Activated T-cell treated with anti-CD3 and anti-CD28 coated beads for 1 hour (primary cell): ENCODE measurements at places on chromosomes 1 and 21.

DNA sequence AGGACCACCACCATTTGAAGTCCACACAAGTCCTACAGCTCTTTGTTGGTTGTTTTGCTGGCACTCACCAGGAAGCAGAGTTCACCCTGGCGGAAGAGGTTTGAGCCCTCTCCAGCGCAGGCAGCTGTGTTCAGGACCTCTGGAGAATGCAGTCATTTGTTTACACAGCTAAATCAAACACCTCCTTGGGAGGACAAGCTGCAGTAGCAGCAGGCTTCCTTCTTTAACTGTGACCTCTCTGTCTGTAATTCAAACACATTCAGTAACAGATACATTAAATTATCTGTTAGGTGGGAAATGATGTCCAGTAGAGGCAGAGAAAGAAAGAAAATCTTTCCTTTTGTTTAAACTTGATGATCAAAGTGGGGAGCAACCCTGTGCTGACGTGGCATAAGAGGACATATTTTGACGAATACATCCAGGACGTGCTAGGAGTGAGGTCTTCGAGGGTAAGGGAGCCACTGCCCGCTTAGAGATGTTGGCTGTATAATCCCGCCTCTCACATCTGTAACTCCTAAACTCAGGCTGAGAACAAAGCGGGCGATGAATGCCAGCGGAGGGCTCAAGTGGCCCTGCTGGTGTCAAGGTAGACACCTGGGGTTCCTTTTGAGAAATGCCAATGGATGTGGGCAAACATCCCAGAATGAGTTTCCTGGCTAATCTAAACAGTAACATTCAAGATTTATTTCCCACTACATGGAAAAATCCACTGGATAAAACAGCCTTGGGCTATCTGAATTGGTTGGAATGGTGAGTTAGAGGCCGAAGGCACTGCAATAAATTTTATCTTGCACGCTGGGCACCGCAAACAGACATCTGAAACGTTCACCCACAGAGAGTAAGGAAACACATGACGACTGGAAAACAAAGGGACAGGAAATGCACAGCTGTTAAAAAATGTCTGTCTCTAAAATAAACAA, 51.7 kb downstream of the ABCA4 start:
- no peak for DNase-seq

GRCh38 chr1:119743776-119744597, 24.7 kb downstream of the HMGCS2 start:
- peak; percentile 26 for DNase-seq

DNA sequence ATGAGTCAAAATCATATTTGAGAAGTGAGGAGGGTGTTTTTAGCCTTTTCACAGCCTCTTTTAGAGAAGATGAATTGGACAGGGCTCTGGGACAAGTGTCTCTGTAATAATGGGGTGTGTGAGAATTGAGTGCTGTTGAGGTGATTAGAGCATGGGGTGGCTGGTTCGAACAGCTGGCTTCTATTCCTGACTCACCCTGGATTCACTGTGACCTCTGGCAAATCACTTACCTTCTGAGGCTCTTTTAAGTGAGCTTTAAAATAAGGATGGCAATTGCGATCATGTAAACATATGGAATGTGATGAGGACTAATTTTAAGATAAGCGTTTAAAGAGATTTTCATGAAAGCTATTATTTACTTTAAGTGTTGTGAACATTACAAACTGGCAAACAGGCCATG, 243.4 kb downstream of the ADGRL2 start:
- no peak for DNase-seq

- DNase-seq, result no peak
Observed at GRCh38 chr1:28897789-28898188, 16.6 kb upstream of the EPB41 start.

GRCh38 chr1:111503585-111504060, at the start of the genes ADORA3 and TMIGD3:
ADORA3 (minus strand) TSS chr1:111503633; CDS start chr1:111503354, 279 bp downstream.
TMIGD3 (minus strand) TSS chr1:111503633; CDS start chr1:111503354, 279 bp downstream.
- DNase-seq, result no peak

- DNase-seq, result no peak
Observed at GRCh38 chr1:75542818-75543570, 67.9 kb downstream of the SLC44A5 start.

DNA sequence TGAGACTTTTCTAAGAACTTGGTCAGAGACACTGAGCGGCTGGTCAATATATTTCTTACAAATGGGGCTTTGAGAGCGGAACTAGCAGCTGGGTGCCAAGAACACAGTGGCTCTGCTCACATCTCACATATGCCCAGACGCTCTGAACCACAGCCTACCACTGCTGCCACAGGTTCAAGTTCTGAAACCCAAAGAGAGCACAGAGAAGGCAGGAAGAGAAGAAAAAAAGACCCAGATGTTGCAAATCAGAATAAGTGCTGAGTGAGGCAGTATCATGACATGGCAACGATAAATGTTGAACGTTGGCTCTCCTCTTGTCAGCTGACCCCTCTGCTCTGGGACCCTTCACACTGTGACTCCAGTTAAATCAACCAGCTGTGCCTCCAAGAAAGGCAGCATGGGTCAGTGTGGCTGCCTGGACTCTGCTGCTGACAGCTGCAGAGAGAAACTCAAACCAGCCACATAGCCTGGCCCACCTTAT, 26.4 kb downstream of the HIVEP3 start:
- DNase-seq, result no peak

- DNase-seq, result no peak
Observed at GRCh38 chr1:243230914-243231313, 24.2 kb downstream of the CEP170 start.

- no peak for DNase-seq
Observed at GRCh38 chr1:196690582-196690981, 38.7 kb downstream of the CFH start.

GRCh38 chr1:211473823-211474222, 18.1 kb downstream of the RD3 start:
- DNase-seq, result no peak

DNA sequence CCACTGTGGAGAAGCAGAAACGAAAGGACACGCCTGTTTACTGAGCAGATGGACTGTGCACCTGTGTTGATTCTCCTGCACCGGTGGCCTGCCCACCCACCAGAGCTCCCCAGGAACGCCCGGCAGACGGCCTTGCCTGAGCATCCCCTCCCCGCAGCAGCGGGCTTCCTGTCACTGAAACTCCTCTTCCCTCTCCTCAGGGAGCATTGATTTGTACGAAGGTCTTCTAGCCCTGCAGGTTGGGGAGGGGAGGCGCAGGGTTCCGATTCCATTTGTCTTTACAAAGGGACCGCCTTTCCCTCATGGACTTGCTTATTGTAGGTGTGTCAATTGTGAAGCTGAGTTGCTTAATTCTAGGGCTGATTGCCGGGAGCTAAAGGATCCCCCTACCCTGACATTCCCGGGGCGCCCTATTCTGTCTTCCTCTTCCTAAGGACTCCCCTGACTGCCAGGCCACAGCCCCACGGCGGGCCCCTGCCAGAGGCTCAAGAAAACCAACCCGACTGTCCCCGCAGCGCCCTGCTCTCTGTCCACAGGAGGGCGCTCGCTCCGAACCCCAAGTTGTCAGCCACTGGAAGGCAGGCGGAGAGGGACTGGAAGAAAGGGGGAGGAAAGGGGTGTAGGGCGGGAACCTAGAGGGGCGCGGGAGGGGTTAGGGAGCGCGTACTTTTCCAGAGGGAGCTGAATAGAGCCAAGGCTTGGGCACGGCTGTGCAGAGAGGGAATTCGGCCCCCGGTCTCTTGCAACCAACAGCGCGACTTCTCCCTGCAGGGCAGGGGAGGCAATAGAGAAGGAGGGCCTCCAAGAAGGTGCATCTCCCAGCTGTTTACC, 2.8 kb downstream of the S100A6 start:
- peak; percentile 76 for DNase-seq
